ENCODE measurements at places on chromosomes 11 and 22. TPM values are rescaled to one million over a fixed set of nuclear protein-coding genes. Genes with fewer than 3 reads are reported as not detected.

DNA sequence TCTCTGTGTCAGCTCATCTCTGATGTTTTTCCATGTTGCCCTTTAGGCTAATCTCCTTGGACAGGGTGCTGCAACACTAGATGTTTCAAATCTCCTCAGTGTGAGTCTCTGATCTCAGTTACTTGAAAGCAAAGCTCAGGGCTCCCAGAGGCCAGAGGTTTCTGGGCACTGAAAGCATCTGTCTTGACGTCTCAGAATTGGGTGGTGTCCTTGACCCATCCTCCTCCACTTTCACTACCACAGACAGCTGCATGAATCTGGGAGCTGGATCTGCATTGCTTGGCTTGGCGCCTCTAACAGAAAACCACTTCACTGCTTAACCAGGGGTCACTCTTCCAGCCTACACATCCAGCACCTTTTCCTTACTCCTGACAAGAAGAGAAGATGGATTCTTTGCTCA is 399.4 kb downstream of the NXPE2 start:
- H3K27ac ChIP-seq: no peak overlapping the region
- H3K4me3 ChIP-seq: no peak overlapping the region
- H3K4me1 ChIP-seq: no peaks in the 10 kb centered on the region
- peaks cover 2% of the 10 kb centered on the region for H3K27me3 ChIP-seq
- no peaks in the 10 kb centered on the region for H3K36me3 ChIP-seq
- DNase-seq: no peak

NUP98 gene
- polyA plus RNA-seq: 10.9 TPM

ART1 gene
- not detected for polyA plus RNA-seq

OR2AT4 gene
- polyA plus RNA-seq: not detected

GRCh38 chr11:62546929-62547625 is 471 bp upstream of the AHNAK start:
- DNase-seq: no peak
- H3K4me3 ChIP-seq: peak overlapping the region; percentile 69
- no peaks in the 10 kb centered on the region for H3K27me3 ChIP-seq
- H3K27ac ChIP-seq: peak overlapping the region; percentile 72

- no peaks in the 10 kb centered on the region for H3K36me3 ChIP-seq
- H3K4me1 ChIP-seq: peaks cover 5% of the 10 kb centered on the region
- no peaks in the 10 kb centered on the region for H3K27me3 ChIP-seq
- no peak overlapping the region for H3K4me3 ChIP-seq
Measured at GRCh38 chr22:18994701-18995326, 58.7 kb upstream of the PRODH start.

KRTAP5-7 gene
- not detected for polyA plus RNA-seq

ACTN3 gene
- polyA plus RNA-seq: not detected

- H3K27me3 ChIP-seq: no peaks in the 10 kb centered on the region
- no peak for DNase-seq
- H3K4me3 ChIP-seq: no peak overlapping the region
- no peaks in the 10 kb centered on the region for H3K36me3 ChIP-seq
Measured at GRCh38 chr22:43370036-43370435, 26.9 kb upstream of the SCUBE1 start.

SCN3B gene
- not detected for polyA plus RNA-seq

PHRF1 gene
- 2.4 TPM for polyA plus RNA-seq

DNA sequence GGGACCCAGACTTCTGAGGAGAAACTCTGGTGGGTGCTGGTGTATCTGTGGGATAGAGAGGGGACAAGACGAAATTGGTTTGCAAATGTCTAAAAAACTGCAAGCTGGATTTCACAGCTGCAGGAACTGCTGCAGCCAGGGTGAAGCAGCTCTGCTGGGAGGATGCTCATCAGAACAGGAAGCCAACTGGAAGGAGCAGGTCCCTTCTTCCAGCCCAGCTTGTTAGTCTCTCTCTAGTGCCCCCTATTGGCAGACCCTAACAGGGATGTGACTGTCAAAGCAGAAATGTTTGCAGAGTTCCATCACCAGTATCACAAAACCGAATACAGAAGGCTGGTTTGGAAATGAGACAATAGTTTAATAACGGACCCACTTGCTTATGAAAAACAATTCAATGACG is 74.8 kb upstream of the SLC22A12 start:
- peaks cover 2% of the 10 kb centered on the region for H3K27me3 ChIP-seq
- H3K27ac ChIP-seq: no peak overlapping the region
- no peaks in the 10 kb centered on the region for H3K4me1 ChIP-seq
- H3K4me3 ChIP-seq: no peak overlapping the region
- no peaks in the 10 kb centered on the region for H3K36me3 ChIP-seq

GRCh38 chr11:76284161-76284560 is 77.9 kb upstream of the WNT11 start:
- H3K36me3 ChIP-seq: no peaks in the 10 kb centered on the region
- no peak for DNase-seq

GPHA2 gene
- polyA plus RNA-seq: not detected

- DNase-seq: no peak
- peaks cover 1% of the 10 kb centered on the region for H3K36me3 ChIP-seq
- H3K27ac ChIP-seq: no peak overlapping the region
Measured at GRCh38 chr11:94423507-94423906, 22.3 kb upstream of the GPR83 start.

DNA sequence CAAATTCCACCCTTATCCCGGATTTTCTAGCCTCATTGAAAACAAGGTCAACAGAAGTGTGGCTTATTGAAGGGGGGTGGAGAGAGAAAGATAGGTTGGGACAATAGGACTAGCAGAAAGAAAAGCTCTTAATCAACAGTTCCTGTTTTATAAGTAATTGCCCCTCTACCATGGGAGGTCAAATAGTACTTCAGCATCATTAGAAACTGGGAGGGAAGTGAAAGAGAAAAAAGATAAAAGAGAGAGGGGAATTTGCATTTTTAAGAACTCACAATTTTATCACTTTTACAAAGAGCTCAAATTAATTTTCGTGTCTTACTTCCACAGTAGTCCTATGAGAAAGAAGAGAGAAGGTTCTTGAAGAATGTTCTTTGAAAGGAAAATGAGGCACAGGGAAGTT is 89.2 kb downstream of the AMOTL1 start:
- no peak overlapping the region for H3K27ac ChIP-seq
- peaks cover 4% of the 10 kb centered on the region for H3K4me1 ChIP-seq
- DNase-seq: no peak
- H3K36me3 ChIP-seq: peaks cover 67% of the 10 kb centered on the region
- no peak overlapping the region for H3K4me3 ChIP-seq
- no peaks in the 10 kb centered on the region for H3K27me3 ChIP-seq

GRCh38 chr11:116736763-116737162 is 36.0 kb downstream of the BUD13 start:
- H3K27me3 ChIP-seq: no peaks in the 10 kb centered on the region
- no peak overlapping the region for H3K27ac ChIP-seq
- peak; percentile 17 for DNase-seq

GRCh38 chr11:88292171-88292843 is 45.2 kb downstream of the CTSC start:
- H3K27me3 ChIP-seq: no peaks in the 10 kb centered on the region
- H3K36me3 ChIP-seq: no peaks in the 10 kb centered on the region
- H3K27ac ChIP-seq: no peak overlapping the region
- H3K4me3 ChIP-seq: no peak overlapping the region
- peaks cover 6% of the 10 kb centered on the region for H3K4me1 ChIP-seq
- no peak for DNase-seq

F2 gene
- 1,337 TPM for polyA plus RNA-seq

GRCh38 chr11:76564364-76564763 is 106.2 kb downstream of the LRRC32 start:
- no peaks in the 10 kb centered on the region for H3K36me3 ChIP-seq
- no peaks in the 10 kb centered on the region for H3K4me1 ChIP-seq
- H3K27me3 ChIP-seq: no peaks in the 10 kb centered on the region
- DNase-seq: no peak
- H3K4me3 ChIP-seq: no peak overlapping the region

NLRP14 gene
- 0.22 TPM for polyA plus RNA-seq

GRCh38 chr11:17651681-17652080 is 67.7 kb upstream of the MYOD1 start:
- no peak overlapping the region for H3K4me3 ChIP-seq
- DNase-seq: no peak
- no peaks in the 10 kb centered on the region for H3K27me3 ChIP-seq
- no peaks in the 10 kb centered on the region for H3K4me1 ChIP-seq
- H3K27ac ChIP-seq: no peak overlapping the region

- H3K4me3 ChIP-seq: no peak overlapping the region
- DNase-seq: no peak
- no peaks in the 10 kb centered on the region for H3K27me3 ChIP-seq
Measured at GRCh38 chr11:68934321-68934645, 30.6 kb downstream of the IGHMBP2 start.

DNA sequence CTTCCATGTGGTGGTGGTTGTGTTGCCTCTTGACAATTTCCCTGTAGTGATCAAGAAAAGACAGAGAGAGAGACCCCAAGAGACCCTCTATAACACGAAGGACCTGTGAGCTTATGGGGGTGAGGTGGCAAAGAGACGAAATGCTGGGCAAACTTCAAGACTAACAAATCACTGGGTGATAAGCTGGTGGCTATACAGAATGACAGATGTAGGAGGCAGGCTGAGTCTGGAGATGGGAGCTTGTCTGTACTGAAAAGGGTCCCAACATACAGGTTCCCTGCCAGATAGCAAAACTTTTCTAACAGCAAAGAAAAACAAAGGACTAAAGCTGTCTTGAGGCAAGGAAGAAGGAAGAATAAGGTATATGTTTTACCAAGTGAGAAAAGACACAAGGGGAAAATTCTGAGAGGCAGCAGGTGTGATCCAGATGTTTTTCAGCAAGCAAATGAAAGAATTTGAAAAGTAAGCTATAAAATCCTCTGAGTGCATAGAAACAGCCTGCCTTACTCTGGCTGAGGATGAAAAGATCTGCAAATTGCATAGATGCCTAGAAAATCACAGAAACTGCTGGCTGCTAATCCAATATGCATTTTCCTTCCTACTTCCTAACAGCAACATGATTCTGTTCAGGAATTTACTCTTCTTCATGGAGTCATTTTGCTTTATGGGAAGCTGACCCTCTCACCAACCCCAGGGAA is 21.9 kb upstream of the LYVE1 start:
- no peaks in the 10 kb centered on the region for H3K36me3 ChIP-seq
- no peak overlapping the region for H3K27ac ChIP-seq
- DNase-seq: no peak
- H3K4me1 ChIP-seq: no peaks in the 10 kb centered on the region
- H3K4me3 ChIP-seq: no peak overlapping the region

DAGLA gene
- polyA plus RNA-seq: 0.13 TPM

GTSE1 gene
- polyA plus RNA-seq: 1.3 TPM

Measured in liver (tissue), 10 donors.